ENCODE measurements at places on chromosomes 4 and X.

DNA sequence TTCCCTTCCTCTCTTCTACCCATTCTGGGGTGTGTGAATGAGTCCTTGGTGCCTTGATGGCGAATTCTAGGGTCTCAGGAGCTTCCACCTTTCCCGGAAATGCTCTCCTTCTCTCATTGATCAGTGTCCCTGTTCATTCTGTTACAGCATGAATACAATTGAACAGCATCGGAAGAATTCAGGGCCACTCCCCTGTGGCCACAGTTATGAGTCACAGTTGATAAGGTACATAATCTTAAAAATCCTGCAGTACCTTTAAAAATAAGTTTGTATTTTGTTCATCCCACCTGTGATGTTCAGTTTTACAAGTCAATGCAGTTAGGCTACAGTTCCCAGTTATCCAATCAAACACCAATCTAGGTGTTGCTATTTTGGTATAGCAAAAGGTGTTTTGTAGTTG lies 47.3 kb upstream of the FAM9A start:
- no peak for DNase-seq

DNA sequence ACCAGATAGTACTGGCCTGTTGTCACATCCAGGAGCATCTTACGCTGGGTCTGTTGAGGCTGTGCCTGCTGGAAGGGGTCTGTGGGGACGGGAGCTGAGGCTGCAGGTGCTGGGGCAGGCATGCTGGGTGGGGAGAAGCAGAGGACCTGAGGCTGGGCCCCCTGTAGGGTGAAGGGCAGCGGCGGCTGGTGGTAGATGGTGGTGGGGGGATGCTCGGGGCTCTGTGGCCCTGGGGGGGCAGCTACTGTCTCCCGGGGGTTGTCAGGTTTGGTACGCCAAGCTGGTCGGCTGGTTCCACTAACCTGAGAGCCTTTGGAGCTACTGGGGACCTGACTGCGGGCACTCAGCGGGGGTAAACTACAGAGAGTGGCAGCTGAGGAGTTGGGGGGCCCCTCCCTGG lies 7.8 kb downstream of the C4orf54 start:
- DNase-seq, result no peak

DNA sequence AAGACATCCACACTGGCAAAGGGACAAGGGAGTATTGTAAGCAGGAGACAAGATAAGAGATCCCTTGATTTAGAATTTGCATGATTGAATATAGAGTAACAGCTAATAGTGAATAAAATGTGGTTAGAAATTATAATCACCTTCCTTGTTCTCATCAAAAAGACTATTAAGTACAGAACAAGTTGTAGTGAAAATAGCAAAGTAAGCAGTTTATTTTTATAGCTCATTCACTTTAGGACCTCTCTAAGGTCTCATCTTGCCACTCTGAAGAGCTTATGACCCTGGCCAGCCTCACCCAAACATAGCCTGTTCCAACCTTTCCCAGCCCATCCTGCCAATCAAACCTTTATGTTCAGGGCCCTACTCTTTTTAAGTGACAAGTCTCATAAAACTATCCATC lies 30.6 kb downstream of the MID2 start:
- DNase-seq, result no peak

- DNase-seq, result no peak
Observed at GRCh38 chr4:19522966-19523365, 728.7 kb upstream of the SLIT2 start.

DNA sequence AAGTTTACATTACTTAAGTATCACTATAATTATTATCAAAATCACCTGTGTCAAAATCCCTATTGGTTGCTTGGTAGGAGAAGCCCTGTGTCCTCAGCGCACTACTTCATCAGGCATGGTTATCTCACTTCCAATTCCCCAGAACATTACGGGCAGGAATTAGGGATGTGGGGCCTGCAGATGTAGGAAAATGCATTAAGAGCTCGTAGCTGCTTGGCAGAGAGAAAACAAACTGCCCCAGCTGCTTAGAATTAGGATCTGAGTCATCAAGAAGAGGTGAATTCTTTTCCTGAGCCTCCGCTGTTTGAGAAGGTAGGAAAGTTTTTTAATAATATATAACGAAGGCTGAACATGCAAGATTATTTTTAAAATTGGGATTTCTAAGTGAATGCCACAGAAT lies 31.1 kb upstream of the CLNK start:
- peak; percentile 46 for DNase-seq

DNA sequence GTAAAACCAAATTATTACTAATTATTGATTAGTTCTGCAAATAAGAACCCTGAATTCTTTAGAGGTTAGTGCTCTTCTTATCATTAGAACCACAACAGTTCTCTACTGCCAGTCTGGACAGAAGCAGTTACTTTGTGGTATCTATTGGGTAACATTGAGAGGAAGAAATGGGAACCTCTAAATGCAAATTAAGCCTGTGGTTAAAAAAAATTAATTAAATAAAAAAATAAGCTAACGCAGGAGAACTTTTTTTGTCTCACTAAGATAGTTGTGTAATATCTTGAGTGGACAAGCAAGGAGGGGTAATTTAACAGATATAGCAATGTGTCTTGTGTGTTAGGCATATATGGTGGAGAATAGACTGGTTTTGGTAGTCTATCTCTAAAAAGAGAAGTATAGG lies 32.9 kb upstream of the TET2 start:
- peak; percentile 80 for DNase-seq

DNA sequence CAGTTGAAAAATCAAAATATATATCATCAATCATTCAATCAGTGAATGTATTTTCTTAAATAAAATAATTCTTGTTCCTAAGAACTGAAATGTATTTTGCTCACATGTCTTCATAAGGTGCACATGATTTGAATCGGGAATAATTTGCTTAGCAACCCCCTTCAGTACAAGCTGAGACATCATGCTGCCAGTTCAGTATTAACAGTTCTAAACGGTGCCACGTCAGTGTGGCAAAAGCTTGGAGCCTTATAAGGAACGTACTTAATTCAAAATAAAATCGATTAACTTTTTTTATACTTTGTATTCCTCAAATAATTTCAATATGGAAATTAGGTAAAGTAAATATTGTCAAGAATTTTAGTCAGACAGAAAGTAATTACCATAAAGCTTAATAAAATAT lies 287.9 kb downstream of the CCSER1 start:
- DNase-seq, result no peak

GRCh38 chr4:140816806-140817510 lies 60.8 kb upstream of the TBC1D9 start:
- DNase-seq, result no peak

- no peak for DNase-seq
Observed at GRCh38 chrX:36957425-36958328, 50.5 kb upstream of the FAM47C start.

DNA sequence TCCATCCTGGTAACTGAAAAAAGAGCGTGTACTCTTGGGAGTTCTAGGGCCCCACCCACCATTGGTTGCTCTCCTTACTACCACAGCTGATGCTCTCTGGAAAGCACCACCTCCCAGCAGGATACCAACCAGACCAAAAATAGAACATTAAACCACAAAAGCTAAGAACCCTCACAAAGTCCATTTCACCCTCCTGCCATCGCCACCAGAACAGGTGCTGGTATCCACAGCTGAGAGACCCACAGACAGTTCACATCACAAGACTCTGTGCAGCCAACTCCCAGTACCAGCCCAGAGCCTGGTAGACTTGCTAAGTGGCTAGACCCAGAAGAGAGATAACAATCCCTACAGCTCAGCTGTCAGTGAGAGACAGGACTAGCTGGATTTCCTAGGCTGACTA lies 240.6 kb downstream of the PABPC4L start:
- no peak for DNase-seq

GRCh38 chrX:153984351-153985178 lies 12.0 kb downstream of the TMEM187 start:
- no peak for DNase-seq

DNA sequence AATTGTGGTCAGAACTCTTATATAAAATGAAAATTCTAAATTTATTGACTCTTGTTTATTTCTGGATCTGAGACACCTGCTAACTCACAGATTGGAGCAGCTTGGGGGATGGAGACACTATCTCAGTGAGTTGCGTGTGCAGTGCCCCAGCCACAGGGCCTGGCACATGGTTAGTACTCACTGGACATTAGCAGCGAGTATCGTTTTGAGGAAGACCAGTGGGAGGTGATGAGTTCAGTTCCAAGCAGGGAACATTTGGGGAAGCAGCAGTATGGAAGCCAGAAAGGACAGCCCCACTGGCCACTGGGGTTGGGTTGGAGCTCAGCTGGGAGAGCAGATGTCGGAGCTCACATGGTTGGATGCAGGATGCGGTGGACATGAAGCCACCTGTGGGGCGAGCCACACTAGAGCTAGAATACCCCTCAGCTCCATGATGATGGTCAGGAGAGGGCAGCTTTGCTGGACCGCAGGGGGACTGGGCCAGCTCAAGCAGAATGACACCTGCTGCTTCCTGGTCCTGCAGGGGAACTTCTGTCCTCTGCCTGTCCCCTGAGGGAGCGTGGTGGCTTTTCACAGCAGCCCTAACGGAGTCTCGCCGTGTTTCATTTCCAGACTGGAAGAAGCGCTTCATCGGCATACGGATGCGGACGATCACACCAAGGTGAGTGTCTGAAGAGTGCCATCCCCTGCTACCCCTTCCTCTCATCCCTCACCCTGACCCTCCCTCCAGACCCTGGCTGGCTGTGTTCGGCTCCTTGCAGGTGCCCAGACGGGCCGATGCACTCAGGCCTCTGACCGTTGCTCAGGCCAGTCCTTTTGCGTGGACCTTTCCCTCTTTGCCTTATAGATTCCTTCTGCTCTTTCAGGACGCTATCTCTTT lies 32.5 kb downstream of the HTRA3 start:
- DNase-seq, result no peak

- no peak for DNase-seq
Observed at GRCh38 chr4:158836002-158836369, 67.2 kb downstream of the FNIP2 start.

DNA sequence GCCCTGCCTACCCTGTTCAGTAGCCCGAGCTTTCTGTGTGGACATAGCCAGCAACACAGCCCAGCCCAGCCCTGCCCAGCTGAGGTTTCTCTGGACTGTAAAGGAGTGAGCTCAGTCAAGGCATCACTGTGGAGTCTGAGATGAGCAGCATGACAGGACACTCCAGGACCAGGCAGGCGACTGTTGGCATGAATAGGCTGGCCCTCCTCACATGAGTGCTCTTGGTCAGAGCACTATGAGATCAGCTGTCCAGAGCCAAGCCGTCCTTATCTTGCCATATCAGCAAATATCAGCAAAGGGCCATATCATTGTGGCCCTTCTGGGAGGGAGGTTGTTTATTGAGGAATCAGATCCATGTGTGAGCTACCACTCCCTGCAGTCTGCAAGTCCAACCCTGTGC lies 30.9 kb downstream of the REELD1 start:
- no peak for DNase-seq

DNA sequence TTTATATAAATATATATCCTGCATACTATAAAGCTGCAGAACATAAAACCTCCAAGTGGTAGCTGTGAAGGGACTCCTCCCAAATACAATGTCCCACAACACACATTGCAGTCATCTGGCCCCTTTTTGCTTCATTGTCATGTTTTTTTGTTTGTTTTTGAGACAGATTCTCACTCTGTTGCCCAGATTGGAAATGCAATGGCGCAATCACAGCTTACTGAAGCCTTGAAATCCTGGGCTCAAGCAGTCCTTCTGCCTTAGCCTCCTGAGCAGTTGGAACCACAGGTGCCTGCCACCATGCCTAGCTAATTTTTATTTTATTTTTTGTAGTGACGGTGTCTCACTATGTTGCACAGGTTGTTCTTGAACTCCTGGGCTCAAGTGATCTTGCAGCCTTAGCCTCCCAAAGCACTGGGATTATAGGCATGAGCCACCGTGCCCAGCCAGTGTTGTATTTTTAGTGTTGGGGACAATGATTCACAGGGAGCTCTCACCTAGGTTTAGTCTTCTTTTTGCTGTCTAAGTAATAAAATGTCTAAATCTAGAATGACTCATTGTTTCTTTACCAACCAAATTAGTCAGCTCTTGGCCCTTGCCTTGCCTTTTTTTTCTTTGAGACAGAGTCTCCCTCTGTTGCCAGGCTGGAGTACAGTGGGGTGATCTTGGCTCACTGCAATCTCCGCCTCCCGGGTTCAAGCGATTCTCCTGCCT lies 24.0 kb upstream of the XIAP start:
- DNase-seq, result peak; percentile 67

DNA sequence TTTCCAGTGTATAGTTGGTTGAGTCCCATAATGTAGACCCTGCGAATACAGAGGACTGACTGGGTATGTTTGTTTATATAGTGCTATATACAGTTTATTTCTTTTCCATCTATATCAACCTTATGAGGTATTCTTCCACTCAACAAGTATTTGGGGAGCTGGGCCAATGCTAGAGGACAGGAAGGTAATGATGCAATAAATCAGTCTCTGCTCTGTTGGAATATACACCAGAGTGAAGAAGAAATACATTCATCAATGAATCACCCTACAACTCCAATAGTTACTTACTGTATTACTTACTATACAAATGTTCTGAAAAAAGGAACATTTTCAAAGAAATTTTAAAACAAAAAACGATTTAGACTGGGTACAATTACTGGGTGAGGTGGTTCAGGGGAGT lies 2.1 kb upstream of the ARSJ start:
- no peak for DNase-seq

DNA sequence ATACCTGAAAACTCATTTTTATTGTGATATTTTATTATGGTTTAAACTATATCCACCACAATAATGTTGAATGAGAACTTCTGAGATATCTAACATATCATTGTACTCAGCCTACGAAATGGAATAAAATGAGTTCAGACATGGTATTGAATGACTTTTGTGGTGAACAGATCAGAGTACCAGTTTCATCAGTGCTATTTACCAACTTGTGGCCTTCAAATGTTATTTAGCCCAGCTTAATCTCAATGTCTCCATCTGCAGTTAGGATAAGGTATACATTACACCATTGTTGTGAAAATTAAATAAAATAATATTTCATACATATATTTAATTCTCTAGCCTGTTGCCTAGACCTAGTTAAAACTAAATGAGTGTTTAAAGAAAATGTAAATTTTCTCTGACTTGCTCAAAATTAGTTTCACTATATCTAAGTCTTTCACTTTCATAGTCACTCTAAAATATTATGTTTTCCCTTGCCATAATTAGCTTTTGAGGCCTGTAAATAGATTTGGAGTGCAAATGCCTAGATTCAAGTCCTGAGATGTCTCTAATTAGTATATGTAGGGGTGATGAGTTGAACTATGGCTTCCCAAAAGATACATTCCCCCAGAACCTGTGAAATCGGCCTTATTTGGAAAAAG lies 594.2 kb downstream of the STPG2 start:
- DNase-seq, result peak; percentile 1

DNA sequence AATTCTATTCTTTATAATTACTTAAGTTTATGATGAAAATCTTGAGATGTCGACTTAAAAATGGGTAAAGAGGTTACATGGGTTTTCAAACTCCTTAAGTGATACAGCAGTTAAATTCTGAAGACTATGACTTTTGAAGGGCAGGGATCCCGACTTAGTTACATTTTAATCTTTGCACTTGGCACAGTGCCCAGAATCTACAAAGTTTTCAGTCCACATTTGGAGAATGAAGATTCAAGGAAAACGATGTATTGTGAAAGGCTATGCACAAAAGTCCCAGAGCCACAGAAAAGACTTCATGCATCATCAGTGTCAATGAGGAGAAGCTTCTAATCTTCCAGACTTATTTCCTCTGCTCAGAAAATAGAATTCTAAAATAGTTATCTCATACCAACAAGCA lies 36.3 kb upstream of the GRPR start:
- peak; percentile 1 for DNase-seq

GRCh38 chr4:23614284-23614892 lies 275.5 kb downstream of the PPARGC1A start:
- no peak for DNase-seq
